ENCODE measurements at places on chromosomes 4 and X.

DNA sequence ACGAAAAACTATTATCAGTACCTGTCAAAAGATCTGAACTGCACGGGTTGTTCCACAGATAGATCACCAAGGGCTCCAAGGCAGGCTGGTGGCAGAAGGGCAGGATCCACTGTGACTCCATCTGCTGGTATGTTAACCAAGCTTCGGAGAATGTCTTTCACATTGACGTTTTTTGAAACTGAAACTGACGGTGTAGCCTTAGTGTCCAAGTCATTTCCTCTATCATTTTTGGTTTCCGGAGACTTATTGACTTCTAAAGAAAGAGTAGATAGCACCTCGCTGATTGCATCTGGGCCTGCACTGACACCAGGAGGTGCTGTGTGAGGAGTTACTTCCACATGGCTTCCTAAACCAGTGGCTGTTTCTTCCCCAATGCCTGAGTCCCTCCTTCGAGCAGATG lies 186.9 kb downstream of the LRBA start:
- DNase-seq, result no peak

DNA sequence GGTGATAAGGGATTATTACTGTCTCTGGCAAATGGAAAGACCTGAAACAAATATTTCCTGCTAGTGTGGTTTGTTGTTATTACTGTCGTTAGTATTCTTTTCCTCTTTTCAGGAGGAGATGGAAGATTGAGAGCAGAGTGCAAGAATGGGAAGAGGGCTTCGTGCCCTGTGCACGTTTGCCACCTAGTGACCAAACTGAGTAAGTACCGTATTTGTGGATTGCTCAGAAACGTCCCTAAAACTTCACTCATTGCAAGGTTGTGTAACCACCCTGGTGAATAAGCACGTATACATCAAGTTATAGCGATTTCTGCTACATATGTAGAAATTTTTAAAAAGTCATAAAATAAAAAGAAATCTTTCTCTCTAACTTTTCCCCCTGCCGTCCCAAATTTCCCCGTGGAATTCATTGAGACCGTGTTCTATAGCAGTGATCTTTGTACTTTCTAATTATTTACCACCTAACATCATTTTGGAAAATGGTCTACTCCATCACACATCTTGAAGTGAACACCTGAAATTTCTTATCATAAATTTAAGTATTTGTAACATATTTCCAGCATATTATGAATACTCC lies 24.3 kb downstream of the LINC00632 start:
- no peak for DNase-seq

GRCh38 chr4:7487502-7487901 lies 52.8 kb upstream of the PSAPL1 start:
- DNase-seq, result no peak

DNA sequence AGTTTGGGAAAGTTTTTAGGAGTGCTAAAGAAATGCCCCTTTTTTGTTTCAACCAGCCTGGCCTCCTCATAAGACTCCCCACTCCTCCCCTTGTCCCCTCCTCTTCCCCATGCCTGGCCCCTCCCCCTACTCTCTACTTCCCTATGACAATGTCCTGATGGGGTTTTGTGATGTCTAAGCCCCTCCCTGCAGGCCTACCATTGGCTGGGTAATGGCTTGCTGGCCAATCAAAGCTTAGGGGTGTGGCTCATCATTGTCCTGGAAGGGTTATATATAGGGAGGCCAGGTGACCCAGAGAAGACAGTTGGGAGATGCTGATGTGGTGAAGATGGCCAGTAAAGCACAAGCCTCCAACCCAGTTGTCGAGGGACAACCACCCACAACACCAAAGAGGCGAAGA lies 48.2 kb upstream of the PASD1 start:
- DNase-seq, result no peak

GRCh38 chr4:61397174-61397573 lies 197.0 kb downstream of the ADGRL3 start:
- no peak for DNase-seq

GRCh38 chr4:41322617-41323016 lies 65.9 kb downstream of the UCHL1 start:
- DNase-seq, result no peak

DNA sequence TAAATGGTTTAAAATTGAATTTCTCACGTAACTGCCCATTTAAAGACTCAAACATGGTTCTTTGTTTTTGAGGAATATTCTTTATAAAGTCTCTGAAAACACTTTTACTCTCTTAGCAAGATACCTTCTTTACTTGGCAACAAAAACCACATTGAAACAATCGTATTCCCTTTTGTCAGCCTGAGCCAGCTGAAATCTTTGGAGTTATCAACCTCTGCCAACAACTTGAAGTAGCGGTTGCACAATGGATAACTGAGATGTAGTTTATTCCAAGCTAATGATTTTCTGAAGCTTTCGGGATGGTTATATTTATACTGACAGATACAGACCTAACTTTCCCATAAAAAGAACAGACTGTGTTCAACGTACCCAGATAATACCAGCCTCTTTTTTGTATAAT lies 561.3 kb downstream of the IL1RAPL1 start:
- no peak for DNase-seq

DNA sequence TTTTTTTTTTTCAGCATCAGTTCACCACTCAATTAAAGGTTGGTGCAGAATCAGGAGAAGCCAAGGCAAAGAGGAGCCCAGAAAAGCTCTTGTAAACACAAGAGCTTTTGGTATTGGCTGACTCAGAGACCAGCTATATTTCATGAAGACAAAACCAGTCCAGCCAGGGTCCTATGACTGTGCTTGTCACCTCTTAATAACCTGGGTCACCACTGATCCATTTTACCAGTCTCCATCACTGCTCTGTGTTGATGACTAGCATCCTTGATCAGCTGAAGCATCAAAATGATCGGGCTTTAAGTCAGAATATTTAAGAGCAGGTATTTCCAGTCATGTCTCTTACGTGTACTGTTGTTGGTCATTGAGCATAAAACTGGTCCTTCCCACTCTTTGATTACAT lies 237.9 kb downstream of the PACRGL start:
- DNase-seq, result no peak

- no peak for DNase-seq
Observed at GRCh38 chr4:154076921-154077320, 288.0 kb upstream of the SFRP2 start.

- no peak for DNase-seq
Observed at GRCh38 chrX:51891821-51892551, 1.4 kb upstream of the MAGED1 start.

DNA sequence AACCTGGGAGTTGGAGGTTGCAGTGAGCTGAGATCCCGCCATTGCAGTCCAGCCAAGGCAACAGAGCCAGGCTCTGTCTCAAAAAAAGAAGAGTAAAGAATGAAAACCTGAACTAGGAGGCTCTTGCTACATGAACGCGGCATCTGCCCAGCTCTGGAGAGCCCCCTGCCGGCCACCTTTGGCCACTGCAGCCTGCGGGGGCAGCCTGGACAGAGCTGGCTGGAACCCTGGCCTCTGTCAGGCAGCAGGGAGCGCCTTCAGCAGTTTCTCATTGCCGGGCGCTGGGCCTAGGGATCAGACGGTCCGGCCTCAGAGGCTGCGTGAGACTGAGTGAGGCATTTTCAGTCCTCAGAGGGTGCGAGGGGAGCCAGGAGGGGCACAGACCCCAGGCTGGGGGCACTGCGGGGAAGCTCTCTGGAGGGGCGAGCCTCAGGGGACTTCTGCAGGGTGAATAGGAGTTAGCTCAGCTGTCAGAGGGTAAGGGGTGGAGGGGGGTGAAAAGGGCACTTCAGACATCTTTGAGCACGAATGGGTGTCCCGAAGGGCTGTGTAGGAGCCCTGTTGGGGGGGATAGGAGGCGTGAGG lies 17.5 kb downstream of the DOK7 start:
- no peak for DNase-seq

DNA sequence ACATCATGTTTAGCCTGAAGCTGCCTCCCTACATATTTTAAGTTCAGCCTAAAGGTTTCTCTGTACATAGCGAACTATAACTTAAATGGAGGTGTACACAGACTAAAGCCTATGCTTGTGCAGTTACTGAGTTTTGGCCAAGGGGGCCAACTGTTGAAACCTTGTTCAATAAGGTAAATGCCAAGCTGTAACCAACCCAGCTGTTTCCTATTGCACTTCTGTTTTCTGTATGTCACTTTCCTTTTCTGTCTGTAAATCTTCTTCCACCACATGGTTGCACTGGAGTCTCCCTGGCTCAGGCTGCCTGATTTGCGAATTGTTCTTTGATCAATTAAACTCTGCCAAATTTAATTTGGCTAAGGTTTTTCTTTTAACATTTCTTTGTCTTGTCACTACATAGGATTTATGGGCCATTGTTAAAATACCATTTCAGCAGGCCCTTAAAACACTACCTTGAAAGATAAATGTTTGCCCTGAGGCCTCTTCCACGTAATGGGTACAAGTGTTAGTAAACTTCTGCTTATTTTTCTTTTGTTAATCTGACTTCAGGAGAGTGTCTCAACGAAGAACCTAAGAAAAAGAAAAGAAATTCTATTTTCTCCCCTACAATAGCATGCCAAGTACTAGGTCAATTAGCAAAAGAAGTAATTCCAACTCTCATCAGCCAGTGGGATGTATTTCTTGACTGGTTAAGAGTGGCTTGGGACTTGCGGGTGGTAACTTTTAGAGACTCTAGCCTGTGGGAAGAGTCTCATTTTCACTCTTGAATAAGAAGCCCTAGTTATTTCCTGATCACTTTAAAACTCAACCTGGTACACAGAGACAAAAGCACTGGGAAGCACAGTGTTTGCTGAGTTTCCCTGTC lies 45.7 kb upstream of the PRSS12 start:
- DNase-seq, result no peak

DNA sequence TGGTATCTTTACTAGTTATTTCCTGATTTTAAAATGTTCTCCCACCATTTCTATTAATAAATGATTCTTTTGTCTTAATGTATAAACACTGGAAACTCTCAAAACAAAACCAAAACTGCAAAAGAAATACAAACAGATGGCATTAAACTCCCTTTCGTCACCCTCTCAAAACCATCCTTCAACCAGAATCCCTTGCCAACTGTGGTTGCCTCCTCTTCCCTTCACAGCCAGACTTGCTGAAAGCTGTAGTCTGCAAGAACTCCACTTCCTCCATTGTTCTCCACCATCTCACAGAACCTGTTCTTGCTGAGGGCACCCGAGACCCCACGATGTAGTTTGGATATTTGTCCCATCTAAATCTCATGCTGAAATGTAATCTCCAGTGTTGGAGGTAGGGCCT lies 96.5 kb downstream of the WWC2 start:
- DNase-seq, result no peak

Measured in NCI-H2029 treated with DMSO at 0.1 percent for 48 hours (cell line).